ENCODE measurements at places on chromosomes 6 and 20.

DNA sequence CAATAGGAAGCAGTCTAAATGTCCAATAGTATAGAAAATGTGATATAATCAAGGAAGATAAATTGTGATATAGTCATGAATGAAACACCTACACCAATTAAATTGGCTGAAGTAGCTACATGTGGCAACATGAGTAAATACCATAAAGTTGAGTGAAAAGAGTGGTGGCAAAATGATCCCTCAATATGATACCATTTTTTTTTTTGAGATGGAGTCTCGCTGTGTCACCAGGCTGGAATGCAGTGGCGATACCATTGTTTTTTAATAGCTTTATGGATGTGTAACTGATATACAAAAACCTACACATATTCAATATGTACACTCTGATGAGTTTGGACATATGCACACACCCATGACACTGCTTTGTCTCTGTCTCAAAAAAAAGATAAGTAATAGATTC lies 20.9 kb upstream of the ILRUN start:
- no peak for DNase-seq

DNA sequence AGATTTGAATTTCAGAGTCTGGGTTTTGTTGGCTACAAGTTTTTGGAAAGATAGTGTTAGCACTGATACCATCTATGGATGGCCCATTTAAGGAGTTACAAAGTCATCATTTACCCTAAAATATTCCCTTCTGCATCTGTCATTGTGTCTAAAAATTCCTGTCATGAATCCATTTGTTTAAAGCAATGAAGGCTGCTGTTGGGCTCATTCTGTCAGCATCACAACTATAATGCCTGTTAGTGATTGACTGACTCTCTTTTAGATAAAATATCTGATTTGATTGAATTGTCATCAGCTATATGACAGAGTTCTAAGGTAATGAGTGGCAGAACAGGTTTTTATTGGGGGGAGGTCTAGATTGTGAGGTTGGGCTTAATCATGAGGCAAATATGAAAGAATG lies 167.6 kb upstream of the IMPG1 start:
- DNase-seq = no peak

- DNase-seq = no peak
Measured at GRCh38 chr6:69570106-69570505, 226.7 kb downstream of the LMBRD1 start.

DNA sequence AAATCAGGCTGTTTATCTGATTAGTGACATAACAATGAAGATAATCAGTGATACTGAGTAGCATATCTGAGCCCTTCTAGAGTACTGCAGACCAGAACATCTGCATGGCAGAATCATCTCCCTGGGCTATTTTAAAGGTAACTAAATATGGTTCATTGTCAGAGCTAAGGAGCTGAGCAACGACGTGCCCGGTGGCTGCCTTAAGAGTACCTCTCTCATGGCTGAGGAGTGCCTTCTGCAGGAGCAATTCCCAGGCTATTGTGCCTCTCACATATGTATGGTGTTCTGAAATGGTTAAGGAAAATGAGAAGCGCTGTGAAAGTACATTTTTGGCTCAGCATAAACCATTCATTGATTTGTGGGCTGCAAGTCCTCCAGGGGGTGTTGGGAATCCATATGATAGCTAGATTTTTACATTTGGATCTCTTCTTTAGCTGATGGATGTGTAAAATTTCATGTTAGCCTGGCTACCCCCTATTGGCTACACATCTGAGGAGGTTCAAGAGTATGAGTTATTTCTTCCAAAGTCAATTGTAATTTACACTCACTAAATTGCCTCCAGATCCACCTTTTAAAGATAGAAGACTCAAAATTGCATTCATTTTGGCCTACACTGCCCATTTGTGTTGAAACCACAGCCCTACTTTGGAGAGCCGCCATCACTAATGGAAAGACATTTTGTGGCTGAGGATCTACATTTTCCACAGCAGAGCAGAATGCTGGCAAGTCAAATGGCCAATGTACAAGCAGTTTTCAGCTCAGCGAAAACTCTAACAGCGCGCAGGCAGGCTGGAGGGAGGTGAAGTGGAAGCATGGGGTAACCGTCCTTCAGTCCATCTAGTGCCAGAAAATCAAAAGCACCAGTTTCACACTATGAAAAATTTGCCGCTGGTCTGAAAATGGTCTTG lies 198.0 kb downstream of the SIM1 start:
- no peak for DNase-seq

- DNase-seq = no peak
Measured at GRCh38 chr6:114862819-114863218, 520.0 kb upstream of the HS3ST5 start.

GRCh38 chr6:134047673-134048072 lies 4.8 kb downstream of the SLC2A12 start:
- DNase-seq = no peak

DNA sequence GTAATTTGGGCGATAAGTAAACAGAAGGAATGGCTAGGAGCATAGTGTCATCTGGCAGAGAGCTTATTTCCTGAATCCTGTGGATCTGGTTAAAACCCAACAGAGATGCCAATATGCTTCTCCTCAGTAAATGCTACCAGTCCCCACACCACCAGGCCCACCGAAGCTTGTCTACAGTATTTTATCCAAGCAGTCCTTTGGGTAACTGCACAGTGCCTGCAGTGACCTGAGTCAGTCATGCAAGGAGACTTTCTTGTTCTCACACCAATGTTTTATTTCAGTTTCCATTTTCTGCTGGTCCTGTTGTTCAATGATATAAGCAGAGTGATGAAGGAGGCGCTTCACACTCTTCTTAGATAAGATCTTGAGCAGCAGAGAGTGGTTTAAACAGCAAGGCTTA lies 326.3 kb downstream of the RIMS1 start:
- no peak for DNase-seq

DNA sequence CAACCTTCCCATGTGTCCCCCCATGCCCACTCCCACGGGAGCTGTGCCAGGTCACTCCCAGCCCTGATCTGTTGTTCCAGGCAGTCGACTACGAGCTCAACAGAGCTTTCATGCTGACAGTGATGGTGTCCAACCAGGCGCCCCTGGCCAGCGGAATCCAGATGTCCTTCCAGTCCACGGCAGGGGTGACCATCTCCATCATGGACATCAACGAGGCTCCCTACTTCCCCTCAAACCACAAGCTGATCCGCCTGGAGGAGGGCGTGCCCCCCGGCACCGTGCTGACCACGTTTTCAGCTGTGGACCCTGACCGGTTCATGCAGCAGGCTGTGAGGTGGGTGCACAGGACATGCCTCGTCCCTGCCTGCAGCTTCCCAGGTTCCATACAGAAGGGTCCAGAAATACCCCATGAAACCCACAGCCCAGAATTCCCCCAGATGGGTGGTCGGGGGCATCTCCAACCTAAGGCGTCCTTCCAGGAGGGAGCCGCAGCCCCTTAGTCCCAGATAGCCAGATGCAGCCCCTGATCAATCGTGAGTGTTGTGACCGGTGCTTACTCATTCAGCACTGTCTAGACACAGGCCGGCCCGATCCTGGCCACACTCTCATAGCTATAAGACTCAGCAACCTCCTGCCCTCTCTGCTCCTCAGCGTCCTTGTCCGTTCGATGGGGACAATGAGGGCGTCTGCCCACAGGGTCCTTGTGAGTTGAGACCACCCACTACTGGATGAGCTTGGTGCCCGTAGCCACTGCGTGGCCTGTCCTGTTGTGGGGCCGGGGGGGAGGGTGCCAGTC lies 142.1 kb downstream of the TAF4 start:
- no peak for DNase-seq

DNA sequence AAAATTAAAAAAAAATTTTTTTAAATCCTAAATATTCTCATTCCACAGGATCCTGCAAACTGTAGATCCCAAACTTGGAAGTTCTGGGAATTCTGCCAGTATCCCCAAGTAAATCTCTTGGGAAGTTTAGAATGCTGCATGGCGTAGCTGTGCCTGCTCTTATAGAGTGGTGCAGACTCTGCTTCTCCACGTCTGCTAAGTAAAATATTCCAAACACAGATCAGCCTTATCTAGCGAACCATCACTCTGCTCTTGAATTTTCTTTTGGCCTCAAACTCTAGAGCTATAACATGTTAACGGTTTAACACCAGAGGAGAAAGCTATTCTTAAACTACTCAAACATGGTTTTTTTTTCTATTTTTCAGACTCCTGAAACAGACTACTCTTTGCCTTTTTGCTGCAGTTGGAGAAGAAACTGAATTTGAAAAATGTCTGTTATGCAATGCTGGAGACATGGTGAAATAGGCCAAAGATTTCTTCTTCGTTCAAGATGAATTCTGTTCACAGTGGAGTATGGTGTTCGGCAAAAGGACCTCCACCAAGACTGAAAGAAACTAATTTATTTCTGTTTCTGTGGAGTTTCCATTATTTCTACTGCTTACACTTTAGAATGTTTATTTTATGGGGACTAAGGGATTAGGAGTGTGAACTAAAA lies 138.5 kb upstream of the AKAP12 start:
- no peak for DNase-seq

- no peak for DNase-seq
Measured at GRCh38 chr20:44098256-44098630, 88.7 kb downstream of the JPH2 start.

DNA sequence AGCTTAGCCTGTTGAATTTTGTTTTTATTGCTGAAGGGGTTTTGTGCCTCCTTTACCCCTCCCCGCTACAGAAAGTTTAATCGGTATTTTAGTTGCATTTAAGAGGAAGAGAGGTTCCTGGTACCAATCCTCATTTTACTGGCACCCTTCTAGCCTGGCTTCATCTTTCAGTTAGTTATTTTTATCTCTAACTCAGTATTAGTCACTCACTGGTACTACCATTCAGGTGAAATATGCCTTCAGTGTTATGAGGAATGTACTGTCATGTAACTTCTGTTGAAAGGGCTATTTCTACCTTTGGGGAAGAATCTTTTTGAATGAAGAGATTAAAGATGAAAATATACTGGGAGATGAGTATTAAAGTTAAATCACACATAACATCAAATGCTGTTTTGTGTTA lies 211.8 kb downstream of the CDKAL1 start:
- no peak for DNase-seq

- DNase-seq = no peak
Measured at GRCh38 chr6:161557333-161558107, 283.7 kb upstream of the AGPAT4 start.

DNA sequence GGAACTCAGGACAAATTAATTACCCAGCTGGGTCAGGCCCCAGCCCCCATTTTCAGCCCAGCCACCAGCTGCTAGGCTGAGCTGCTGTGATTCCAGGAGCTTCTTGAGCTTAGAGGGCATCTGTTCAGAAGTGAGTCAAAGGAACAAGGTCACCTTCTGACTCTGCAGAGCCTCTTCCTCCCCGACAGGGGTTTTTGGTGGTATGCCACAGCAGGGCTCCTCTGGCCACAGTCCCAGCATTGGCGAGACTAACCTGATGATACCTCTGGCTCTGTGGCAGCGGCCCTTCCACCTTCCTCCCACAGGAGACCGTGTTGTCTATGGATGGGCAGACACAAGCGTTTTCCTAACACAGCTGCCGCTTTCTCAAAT lies 39.7 kb downstream of the ZC3H12D start:
- no peak for DNase-seq

- no peak for DNase-seq
Measured at GRCh38 chr20:58938541-58938940, 42.5 kb upstream of the NELFCD start.

DNA sequence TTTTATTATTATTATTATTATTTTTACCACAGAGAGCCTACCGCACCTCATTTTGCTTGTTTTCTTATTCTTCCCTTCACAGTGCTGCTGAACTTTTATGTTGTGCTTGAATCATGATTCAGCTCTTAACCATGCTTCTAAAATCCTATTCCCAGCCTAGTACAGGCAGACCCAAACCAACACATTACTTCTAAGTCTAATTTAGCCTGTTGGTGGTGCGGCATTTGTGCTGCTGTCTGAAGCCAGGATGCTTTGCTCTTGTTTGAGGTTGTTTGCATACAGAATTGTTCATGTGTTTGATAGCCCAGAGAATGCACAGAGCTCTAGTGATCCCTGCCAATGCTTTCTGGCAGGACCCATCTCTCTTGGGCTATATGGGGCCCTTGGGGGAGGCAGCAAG lies 213.5 kb upstream of the KCNG1 start:
- DNase-seq = no peak

DNA sequence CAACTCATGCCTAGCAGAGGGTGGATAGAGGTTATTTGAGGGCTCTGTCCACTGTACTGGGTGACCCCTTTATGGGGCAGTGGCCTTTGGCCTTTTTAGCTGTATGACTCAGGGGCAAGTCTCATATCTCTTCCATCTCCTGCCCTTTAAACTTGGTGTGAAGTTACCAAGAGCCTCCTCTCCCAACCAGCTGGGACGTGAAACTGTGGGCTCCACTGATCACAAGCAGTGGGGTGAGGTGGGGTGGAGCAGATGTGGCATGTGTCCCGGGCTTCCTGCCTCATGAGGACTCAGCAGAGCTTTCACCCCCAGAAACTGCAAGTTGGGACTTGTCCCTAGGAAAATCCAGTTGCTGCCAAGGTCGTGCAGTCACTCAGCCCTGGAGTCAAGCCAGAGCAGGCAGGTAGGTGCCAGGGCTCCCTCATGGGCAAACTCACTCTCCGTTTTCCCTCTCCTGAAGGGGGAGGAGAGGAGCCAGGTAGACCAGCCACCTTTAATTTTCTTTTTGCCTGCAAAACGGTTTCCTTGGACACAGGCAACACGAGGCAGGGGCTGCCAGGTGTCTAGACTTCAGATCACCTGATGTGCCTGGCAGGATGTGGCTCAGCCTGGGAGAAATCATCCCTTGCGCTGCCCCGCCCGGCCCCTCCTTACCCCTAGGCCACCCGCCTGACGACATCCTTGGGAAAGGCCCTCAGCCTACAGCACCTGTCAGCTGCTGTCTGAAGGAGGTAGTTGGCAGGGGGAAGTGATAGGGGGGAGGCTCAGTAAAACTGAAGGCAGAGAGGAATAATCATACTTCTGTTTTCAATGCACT lies 4.0 kb downstream of the CDKN1A start:
- peak; percentile 11 for DNase-seq

GRCh38 chr6:82917346-82918064 lies 148.1 kb downstream of the UBE3D start:
- no peak for DNase-seq

DNA sequence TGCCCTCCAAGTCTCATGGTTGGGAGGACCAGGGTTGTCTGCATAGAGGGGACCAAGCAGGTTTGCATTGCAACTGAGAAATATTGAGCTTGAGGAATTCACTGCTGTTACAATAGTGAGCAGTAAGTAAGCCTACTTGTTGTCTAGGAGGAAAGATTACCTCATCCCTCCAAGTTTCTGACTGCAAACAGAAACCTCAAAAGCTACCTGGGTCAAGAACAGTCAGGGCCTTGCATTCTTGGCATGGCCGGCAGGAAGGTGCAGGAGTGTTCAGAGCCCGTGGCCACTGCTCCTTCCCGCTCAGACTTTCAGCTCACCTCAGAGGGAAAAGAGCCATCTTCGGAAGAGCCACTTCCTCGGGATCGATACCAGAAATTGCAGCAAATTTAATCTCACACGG lies 46.0 kb upstream of the DOK5 start:
- DNase-seq = no peak

- DNase-seq = no peak
Measured at GRCh38 chr6:74439123-74439811, 743.3 kb downstream of the CD109 start.

- no peak for DNase-seq
Measured at GRCh38 chr6:75196081-75196687, 9.7 kb downstream of the COL12A1 start.

Data from effector CD8-positive, alpha-beta T cell (primary cell).